ENCODE measurements at places on chromosomes 12 and 14.
A peak's percentile ranks its signal among the peaks of the same experiment; 100 is the strongest.

DNA sequence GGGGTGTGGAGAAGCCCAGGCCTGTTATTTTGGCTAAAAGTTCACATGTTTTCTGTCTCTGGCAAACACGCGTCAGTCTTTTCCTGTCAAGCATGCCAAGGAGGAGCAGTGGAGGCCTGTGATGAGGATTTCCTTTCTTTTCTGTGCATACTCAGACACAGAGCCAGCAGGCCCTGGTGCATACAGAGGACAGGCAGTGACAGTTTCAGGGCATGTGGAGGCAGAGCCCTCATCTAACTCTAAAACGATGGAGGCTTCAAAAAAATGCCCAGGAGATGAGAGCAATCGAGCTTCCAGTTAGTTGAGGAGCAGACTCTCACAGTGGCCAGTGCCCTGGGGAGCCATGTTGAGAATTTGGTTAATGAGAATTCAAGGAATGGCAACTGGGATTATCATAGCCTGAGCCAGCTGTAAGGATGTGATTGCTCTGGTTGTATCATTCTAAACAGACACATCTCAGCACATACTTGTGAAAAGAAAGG is 66.5 kb downstream of the TRAFD1 start:
- DNase-seq, result no peak

GRCh38 chr14:74514471-74514941 is 20.9 kb downstream of the ISCA2 start:
- no peak for DNase-seq

DNA sequence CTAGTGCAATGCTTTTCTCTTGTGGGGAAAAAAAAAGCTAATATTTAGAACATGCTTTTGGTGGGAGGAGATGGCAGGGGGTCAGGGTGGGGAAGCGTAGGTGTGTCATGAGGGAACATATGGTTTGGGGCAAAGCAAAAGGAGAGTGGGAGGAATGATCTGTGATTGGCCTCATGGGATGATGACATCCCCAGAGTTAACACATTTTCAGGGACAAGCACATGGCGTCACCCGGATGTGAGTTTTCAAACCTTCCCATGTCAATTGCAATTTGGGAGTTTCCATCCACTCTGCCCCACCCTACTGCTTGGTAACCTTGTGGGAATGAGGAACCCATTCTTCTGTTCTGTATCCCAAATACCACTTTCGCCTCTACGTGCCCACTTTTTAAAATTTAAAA is 164.2 kb downstream of the SSPN start:
- no peak for DNase-seq

GRCh38 chr12:110314308-110314707 is 33.3 kb downstream of the ATP2A2 start:
- no peak for DNase-seq

DNA sequence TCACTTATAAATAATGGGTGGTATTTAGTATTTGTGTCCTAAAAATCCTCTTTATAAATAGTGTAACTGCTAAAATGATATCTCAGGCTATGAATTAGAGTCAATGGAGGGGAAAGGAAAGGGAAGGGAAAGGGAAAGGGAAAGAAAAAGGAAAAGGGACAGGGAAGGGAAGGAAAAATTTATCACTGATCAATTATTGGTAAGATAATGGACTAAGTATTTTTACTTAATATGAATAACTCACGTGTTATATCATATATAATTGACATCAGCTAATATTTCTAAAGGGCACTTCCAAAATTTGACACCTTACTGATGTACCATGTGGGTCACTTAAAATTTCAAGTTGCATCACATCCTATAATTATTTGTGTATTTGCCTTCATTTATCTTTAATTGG is 193.1 kb downstream of the LRFN5 start:
- no peak for DNase-seq

GRCh38 chr12:61037792-61038191 is 1222.4 kb upstream of the USP15 start:
- no peak for DNase-seq

GRCh38 chr14:63431466-63431865 is 111.7 kb downstream of the PPP2R5E start:
- DNase-seq, result no peak

- no peak for DNase-seq
These were observed 58.0 kb downstream of the ATF7 start for GRCh38 chr12:53567961-53568808.

- DNase-seq, result no peak
These were observed 375.8 kb downstream of the APAF1 start for GRCh38 chr12:99020871-99021270.

DNA sequence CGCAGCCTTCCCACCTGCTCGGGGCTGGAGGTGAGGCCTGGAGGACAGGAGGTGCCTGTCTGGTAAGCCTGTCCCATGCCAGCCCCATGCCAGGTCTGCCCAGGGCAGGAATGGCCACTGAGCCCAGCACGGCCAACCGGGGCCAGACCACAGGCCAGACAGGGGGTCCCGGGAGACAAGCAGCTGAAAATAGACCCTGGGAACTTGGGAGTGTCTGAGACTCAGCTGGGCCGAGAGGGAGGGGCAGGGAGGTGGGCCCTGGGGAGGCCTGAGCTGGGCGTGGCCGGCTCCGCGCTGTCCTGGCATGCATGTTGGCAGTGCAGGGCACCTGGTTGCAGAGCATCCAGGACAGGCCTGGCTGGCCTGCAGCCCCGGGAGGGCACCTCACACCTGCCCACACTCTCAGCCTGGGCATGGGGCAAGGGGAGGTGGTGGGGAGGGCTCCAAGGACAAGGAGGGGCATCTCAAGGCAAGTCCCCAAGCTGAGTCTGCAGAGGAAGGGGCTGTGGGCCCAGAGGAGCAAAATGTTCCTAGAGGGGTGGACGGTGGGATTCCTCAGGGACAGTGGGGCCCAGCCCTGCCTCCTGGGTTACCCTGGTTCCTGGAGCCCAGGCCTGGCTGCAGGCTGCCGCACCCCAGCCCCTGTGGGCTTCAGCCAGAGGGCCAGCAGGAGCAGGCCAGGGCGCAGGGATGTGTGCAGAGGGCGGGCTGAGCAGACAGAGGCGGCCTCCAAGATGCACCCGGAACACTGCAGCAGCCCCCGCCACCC is 3.2 kb upstream of the CRIP1 start:
- peak; percentile 42 for DNase-seq

DNA sequence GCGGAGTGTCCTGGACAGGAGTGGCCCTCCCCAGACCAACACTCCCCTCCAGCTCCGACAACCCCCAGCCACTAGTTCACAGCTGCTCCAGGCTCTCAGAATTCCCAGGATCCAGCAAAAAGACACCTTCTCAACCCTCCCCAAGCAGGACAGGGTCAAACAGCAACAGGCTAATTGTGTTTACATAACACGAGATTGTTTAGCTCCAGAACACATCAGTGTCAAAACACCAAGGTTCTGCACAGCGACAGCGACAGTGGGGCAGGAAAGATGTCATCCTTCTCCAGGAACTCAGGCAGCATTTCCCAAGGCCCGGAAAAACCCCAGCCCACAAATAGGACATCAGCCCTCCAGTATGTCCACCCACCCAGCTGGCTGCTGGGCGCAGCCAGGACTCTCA is 16.5 kb downstream of the ITPK1 start:
- no peak for DNase-seq

GRCh38 chr14:78701246-78701645 is 531.1 kb downstream of the NRXN3 start:
- DNase-seq, result no peak

DNA sequence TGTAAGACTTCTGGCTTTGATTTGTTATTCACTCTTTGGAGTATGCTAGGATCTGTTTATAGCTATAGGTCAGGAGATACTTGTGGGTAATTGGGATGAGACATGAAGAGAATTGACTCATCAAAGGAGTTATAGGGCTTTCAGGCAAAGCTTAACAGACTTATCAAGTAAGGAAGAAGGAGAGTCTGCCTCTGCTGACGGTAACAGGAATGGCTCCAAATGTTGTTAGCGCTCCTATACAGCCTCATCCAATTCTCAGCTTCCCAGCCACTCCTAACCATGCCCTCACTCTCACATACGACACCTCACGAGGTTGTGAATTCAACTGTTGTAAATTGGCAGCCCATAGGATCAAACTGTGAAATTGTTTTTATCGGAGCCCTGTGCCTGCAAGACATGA is 140.5 kb downstream of the KCNA5 start:
- no peak for DNase-seq

DNA sequence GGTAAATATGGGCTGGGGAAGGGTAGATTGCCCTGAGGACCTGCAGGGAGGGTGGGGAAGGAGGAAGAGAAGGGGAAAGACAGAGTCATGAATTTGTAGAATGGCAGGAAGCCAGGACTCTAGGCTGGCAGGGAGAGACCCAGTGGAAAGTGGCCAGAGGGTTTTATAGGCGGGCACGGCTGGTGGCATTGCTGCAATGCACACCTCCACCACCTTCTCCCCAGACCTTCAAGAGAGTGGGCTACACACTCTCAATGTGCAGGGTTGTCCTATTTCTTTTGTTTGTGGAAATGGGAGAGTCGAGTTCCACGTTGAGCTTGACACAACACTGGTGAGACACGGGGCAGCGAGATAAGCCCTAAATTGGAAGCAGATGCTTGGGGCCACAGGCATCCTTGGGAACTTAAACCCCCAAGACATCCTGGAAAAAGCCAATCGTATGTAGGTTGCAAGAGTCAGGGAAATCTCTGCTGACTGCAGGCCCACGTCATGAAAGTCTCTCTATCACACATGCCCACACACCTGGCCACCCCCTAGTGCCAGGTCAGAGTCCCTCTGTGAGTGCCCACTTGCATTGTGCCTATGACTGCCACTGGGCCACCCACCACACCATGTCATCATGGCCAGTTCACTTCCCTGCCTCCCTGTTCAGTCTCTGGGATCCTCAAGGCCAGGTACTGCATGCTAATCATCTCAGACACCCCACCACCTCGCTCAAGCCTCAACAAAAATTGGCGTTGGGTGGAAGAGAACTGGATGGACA is 38.0 kb upstream of the BDKRB2 start:
- no peak for DNase-seq

- DNase-seq, result no peak
These were observed 114.3 kb upstream of the RPH3A start for GRCh38 chr12:112677050-112677765.

- no peak for DNase-seq
These were observed 38.6 kb upstream of the VPS33A start for GRCh38 chr12:122304924-122305323.

GRCh38 chr12:12779529-12779928 is 5.9 kb upstream of the APOLD1 start:
- no peak for DNase-seq

GRCh38 chr12:98422812-98423211 is 92.6 kb upstream of the TMPO start:
- DNase-seq, result no peak

DNA sequence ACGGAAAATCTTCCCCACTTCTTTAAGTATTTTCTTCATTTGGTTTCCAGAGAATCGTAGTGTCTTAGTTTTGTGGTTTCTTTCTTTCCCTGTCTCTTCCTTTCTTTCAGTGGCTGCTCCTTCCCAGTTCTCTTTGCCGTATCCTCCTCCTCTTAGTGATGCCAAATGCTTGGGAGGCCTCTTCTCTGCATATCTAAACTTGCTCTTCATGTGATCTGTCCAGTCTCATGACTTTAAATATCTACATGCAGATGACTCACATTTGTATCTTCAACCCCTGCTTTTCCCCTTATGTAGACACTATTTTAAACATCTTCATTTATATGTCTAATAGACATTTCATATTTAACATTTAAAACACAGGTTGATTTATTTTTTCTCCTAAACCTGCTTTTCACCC is 149.2 kb downstream of the PTCSC3 start:
- no peak for DNase-seq

DNA sequence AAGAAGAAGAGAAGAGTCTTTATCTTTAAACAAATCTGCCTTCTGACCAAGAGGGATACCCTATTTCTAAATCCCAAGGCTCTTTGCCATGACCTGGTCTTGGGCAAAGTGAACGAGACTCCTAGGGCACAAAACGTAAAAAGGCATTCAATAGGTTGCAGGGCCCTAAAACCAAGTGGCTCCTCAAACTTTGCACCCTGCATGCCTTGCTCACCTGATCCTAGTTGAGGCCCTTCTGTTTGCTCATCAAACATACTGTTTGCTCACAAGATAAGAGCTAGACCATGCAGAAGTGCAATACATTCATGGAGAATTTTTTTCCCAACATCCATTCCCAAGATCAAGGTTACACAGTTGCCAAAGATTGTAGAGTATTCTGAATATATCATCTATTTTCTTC is 7.9 kb upstream of the PRH1 start:
- DNase-seq, result no peak

- no peak for DNase-seq
These were observed 259.9 kb upstream of the MDGA2 start for GRCh38 chr14:47935332-47935731.

GRCh38 chr12:13981990-13982389 is 588 bp upstream of the GRIN2B start:
- no peak for DNase-seq

- no peak for DNase-seq
These were observed 236.1 kb downstream of the CACNA1C start for GRCh38 chr12:2288875-2289274.

DNA sequence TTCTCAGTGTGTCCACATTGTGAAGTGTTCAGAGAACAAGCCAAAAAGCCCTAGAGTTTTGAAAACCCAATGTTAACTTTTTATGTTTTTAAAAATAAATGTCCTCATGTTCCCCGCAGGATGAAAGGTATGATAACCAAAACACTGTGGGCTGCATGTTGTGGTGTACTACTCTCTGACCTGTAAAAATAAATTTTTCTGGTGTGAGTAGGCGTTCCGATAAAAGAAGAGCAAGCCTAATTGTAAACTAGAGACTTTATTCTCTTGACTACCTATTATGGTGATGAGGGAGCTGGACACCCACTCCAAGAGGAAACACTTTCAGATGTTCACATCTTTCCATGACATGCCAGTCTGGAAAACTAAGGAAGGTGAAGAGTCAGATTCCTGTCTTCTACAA is 18.2 kb downstream of the PTGER2 start:
- no peak for DNase-seq

DNA sequence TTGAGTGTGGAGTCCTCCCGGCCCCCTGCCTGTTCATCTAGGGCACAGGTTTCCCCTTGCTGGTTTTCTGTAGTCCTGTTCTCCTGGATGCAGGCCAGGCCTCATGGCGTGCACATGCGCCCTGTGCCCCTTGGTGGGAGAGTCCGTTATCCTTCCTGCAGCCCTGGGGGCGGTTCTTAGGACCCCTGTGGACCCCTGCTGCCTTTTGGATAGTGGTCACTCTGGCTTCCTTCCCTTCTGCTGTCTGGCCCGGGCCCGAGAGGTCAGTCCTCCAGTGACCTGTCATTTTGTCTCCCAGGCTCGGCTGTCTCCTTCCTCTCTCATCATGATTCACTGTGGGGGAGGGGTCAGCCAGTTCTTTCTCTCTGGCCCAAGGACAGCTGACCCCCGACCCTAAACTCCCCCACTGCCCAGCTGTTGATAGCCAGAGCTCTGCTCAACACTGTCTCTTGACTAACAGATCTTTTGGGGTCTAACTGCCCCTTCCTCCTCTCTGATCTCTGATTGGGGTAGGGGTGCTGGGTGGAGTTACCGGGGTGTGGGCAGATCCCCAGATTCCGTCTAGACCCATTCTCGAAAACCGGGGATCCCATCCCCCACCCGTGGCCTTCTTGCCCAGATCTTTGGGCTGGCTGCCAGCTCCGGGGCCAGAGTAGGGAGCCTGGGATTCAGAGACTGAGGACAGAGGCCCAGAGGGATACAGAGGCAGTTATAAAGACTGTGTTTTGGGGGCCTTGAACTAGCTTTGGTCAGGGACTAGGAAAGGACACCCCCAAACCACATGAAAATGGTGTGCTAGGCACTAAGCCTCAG is 7.0 kb downstream of the CCND2 start:
- DNase-seq, result no peak

- no peak for DNase-seq
These were observed 65.1 kb downstream of the DIP2B start for GRCh38 chr12:50569876-50570275.

GRCh38 chr12:110957652-110958051 is 37.3 kb upstream of the MYL2 start:
- DNase-seq, result no peak

Measured in CD4-positive, alpha-beta memory T cell (primary cell).